Mucosa of descending colon (tissue), 3 donors: ENCODE measurements at places on chromosomes 7 and 10. TPM values are rescaled to one million over a fixed set of nuclear protein-coding genes. Genes with fewer than 3 reads are reported as not detected.

- no peak for DNase-seq
Measured at GRCh38 chr7:157522954-157523353, 186.2 kb downstream of the DNAJB6 start.

GRCh38 chr7:21256310-21256877 is 171.5 kb upstream of the SP4 start:
- peak; percentile 68 for DNase-seq

A1CF gene
- 25.3 TPM for total RNA-seq

GRCh38 chr10:70478191-70479164 is at the start of gene PALD1:
PALD1 (plus strand) TSS chr10:70478767; CDS start chr10:70525952, 47,185 bp downstream.
- DNase-seq = peak; percentile 71

PRLHR gene
- total RNA-seq = not detected

DNA sequence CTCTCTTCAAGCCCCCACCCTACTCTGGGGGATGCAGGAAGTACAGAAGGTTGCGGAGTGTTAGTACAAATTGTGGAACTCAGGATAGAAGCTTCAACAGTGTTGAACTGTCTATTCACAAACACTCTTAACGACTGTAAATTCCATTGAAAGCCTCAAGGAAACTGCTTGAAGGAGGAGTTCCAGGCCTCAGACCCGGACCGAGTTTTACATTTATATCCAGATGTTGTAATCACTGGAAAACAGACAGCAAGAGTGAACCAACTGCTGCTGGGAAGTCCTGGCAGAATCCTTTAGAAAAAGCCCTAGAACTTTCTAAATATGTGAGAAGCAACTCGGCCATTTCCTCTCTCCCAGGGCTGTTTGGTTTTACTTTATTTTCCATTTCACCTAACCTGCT is 84.1 kb upstream of the LRRC18 start:
- no peak for DNase-seq

WDR86 gene
- total RNA-seq = 1.2 TPM

PCDH15 gene
- total RNA-seq = not detected

DNA sequence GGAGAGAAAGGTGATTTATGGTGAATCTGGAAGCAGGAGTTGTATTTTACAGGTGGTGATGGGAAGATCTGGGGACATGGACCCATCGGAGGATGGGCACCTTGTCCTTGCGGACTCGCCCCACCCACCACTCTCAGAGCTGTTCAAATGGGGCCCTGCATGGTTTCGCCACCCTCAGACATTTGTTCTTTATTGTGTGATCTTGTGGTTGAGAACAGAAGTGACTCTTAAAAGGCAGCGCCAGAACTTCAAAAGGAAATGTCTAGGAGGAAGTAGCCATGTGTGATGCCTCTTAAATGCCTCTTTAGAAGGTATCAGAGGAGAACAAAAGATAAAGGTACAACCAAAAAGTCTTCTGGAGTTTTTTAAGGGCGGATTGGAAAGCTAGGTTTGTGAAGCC is 205.7 kb downstream of the KIAA1217 start:
- no peak for DNase-seq

- peak; percentile 30 for DNase-seq
Measured at GRCh38 chr10:72261784-72262404, 11.8 kb upstream of the DDIT4 start.

DNA sequence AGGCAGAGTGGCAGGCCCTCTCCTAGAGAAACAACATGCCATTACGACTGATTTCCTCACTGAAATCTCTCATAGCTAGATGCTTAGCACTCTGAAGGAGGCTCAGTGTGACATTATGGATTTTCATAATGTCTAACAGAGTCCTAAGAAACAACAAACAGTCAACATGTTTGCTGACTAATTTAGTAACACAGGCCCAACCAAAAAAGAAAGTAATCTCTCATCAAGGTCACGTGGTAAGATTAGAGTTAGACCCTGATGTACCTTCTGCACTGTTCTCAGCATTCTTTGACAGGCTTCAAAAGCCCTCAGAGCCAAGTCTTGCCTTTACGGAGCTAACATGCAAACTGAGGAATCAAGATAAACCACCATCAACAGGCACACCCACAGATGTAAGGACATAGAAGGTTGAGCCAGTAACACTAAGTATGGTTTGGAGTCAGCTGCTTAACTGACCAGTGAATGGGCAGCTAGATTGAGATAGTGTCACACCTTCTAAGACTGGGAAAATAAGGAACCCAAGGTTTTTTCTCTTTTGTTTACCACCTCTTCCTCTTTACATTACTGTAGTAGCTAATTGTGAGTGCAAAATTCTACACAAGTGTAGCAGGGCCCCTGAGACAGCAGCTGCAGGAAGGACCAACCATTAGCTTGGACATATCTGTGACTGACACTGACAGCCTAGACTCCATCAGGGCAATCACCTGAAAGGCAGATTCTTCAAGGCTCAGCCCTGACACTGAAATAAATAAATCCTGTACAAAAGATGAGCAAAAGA is 15.3 kb upstream of the KCNIP2 start:
- no peak for DNase-seq

DNA sequence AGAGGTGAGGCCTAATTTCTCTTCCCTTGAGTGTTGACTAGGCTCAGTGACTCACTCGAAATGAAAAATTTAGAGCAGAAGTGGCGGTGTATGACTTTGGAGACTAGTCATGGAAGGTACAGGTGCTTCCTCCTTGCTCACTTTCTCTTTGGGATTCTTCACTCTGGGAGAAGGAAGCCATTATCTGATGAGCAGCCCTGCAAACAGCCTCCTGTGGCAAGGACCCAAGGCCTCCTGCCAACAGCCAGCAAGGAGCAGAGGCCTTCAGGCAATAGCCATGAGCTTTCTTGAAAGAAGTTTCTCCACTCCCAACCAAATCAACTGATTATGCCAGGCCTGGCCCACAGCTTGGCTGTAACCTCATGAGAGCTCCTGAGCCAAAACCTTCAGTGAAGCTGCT is 369.6 kb upstream of the VWC2 start:
- no peak for DNase-seq

- DNase-seq = no peak
Measured at GRCh38 chr10:24690961-24691512, 32.6 kb downstream of the ARHGAP21 start.

TAS2R40 gene
- not detected for total RNA-seq

- DNase-seq = no peak
Measured at GRCh38 chr7:96250776-96251361, 71.0 kb downstream of the SLC25A13 start.

- DNase-seq = no peak
Measured at GRCh38 chr7:8817448-8818036, 384.1 kb downstream of the NXPH1 start.

WNT8B gene
- total RNA-seq = not detected

DNA sequence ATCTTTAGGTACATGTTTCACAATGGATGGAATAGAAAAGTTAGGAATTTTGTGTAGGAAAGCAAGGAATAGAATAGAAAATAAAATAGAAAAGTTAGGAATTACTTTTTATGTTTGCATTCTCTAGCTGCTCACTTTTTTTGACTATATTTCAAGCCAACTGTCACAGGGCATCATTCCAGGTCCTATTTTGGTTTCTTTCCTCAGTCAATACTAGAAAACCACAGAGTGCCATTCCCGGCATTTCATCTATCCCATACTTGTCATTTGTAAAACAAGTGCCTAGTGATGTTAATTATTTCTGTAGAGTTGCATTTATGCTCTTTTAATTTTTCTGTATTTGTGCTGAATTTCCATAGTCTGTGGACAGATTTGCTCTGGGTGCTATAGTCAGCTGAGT is 66.2 kb downstream of the SDK1 start:
- DNase-seq = no peak

GDF2 gene
- total RNA-seq = not detected

HEPACAM2 gene
- 24.2 TPM for total RNA-seq

PNLIP gene
- not detected for total RNA-seq

DNA sequence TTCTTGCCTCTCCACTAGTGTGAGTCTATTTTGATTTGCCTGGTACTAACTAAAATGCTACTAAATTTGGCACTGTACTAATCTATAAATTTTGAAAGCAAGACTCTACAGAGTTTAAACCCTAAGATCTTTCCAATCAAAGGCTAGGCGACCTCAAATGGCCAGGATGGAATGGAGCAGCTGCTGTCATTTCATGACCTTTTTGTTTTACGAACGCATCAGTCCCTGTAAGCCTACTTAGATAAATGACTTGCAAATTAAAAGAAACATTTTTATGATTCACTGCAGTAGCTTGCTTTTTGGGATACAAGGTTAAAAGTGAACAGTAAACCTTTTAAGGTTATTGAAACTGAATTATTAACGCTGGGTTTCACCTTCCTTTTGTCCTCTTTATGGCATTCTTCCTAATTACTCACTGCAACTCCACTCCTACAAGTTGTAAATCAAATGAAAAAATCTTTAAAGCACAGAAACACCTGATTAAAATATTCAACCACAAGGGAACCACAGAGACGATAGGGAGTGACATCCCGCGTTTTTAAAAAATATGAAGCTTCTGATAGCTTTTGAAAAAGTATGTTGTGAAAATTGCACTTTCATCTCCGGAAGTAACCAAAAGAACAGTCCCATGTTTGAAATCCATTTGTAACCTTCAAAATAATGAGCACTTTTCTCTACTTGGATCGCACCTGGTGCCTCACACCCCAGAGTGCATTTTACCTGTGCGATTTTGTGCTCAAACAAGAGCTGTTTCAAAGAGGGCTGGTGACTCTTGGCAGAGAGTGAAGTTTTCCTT is 595.1 kb downstream of the PARD3 start:
- no peak for DNase-seq

DNA sequence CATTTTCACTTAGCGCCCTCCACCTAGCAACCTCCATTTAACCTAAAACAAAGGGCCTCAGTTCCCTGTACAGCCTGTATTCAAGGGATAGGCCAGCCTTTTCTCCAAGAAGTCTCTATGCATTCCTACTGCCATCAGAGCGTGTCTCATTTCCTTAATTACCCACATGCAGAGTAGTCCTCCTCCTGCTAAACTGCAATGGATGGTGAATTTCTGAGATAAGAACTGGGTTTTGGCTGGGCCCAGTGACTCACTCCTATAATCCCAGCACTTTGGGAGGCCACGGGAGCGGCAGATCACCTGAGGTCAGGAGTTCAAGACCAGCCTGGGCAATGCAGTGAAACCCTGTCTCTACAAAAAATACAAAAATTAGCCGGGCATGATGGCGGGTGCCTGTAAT is 71.1 kb upstream of the GPR158 start:
- no peak for DNase-seq

- DNase-seq = no peak
Measured at GRCh38 chr7:11737723-11738122, 94.3 kb downstream of the THSD7A start.

DNA sequence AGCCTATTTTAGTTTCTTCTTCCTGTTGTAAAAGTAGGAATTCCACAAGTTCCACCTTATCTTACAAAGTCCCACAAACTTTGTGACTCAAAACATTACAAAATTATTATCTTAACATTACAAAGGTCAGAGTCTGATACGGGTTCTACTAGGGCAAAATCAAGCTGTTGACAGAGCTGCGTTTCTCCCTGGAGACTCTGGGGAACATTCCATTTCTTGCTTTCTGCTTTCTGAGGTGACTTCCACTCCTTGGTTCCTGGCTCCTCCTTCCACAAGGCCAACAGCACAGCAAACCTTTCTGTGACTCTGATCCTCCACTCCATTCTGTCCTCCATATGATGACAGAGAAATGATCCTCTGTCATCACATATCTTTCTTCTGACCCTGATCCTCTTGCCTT is 10.6 kb downstream of the OR2F1 start:
- no peak for DNase-seq

PNLIPRP1 gene
- total RNA-seq = not detected

GRCh38 chr10:120570418-120570817 is 113.4 kb downstream of the PLPP4 start:
- no peak for DNase-seq

CYP2E1 gene
- 0.70 TPM for total RNA-seq
